ENCODE measurements at places on chromosomes 5 and 9.
A peak's percentile ranks its signal among the peaks of the same experiment; 100 is the strongest.

- H3K4me3 ChIP-seq: no peak overlapping the region
- DNase-seq: no peak
- H3K27me3 ChIP-seq: peaks cover 53% of the 10 kb centered on the region
- H3K36me3 ChIP-seq: no peaks in the 10 kb centered on the region
- no peak overlapping the region for H3K27ac ChIP-seq
Observed at GRCh38 chr5:988322-988721, 20.3 kb upstream of the NKD2 start.

DNA sequence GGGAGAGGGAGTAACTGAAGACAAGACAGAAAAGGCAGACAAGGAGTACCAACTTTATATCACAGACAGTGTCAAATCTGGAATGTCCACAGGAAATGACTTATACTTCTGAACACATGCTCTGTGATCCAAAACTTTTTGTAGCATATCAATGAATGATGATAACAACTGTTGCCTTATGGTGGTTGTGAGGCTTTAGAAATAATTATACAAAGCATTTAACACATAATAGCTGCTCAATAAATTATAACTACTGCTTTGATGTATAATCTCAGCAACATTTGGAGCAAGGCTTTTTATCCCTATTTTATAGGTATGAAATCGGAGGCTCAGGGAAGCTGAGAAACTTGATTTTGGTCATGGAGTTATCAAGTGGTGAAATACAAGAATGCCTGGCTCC lies 3.3 kb upstream of the ASTN2 start:
- H3K27ac ChIP-seq: no peak overlapping the region
- no peak for DNase-seq
- H3K36me3 ChIP-seq: no peaks in the 10 kb centered on the region
- H3K4me1 ChIP-seq: no peaks in the 10 kb centered on the region

DNA sequence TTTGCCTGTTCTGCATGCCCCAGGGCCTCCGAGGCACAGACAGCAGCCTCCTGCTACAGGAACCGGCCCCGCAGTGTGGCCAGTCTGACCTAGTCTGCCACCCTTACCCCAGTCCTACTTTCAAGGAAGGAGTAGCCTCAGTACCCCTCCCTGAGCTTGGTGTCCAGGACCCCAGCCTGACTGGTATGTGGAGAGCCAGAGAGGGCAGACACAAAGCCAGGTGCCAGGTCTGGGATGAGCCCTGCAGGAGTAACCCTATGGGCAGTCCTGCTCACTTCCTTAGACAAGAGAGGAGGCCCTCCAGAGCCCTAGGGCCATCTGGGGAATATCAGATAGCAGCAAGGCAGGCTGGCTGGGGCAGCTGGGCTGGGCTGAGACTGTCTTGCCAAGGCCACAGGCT lies 67.8 kb downstream of the NRG2 start:
- H3K27ac ChIP-seq: no peak overlapping the region
- no peaks in the 10 kb centered on the region for H3K4me1 ChIP-seq
- H3K4me3 ChIP-seq: no peak overlapping the region

GRCh38 chr9:84216151-84216550 lies 124.4 kb downstream of the SLC28A3 start:
- H3K4me1 ChIP-seq: no peaks in the 10 kb centered on the region
- H3K27ac ChIP-seq: no peak overlapping the region
- DNase-seq: no peak
- no peaks in the 10 kb centered on the region for H3K27me3 ChIP-seq

- no peak overlapping the region for H3K27ac ChIP-seq
- H3K4me3 ChIP-seq: no peak overlapping the region
- DNase-seq: no peak
- no peaks in the 10 kb centered on the region for H3K4me1 ChIP-seq
Observed at GRCh38 chr5:136225796-136226195, 32.8 kb upstream of the SMIM32 start.

GRCh38 chr9:114156657-114157421 lies 1.5 kb downstream of the COL27A1 start:
- DNase-seq: peak; percentile 33
- no peaks in the 10 kb centered on the region for H3K36me3 ChIP-seq
- peaks cover 26% of the 10 kb centered on the region for H3K27me3 ChIP-seq
- no peak overlapping the region for H3K27ac ChIP-seq

DNA sequence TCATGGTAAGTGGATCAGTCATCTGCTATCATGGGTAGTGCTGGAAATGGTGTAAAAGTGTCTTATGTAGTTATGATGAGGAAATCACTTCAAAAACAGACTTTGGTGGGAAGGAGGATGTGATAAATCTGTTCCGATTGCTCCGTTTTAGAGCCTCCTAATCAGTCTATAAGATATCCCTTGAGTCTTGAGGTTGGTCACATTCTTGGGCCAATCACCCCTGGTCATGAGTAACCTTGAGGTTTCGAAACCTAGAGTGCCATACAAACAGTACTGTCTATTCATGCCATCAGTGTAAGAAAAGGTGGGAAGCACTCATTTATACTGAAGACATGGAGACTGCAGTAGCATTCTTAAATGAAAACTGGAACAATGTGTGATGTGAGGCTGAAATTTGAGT lies 45.8 kb downstream of the LRRTM2 start:
- H3K36me3 ChIP-seq: peaks cover 7% of the 10 kb centered on the region
- no peak for DNase-seq
- H3K27me3 ChIP-seq: no peaks in the 10 kb centered on the region
- no peak overlapping the region for H3K27ac ChIP-seq

DNA sequence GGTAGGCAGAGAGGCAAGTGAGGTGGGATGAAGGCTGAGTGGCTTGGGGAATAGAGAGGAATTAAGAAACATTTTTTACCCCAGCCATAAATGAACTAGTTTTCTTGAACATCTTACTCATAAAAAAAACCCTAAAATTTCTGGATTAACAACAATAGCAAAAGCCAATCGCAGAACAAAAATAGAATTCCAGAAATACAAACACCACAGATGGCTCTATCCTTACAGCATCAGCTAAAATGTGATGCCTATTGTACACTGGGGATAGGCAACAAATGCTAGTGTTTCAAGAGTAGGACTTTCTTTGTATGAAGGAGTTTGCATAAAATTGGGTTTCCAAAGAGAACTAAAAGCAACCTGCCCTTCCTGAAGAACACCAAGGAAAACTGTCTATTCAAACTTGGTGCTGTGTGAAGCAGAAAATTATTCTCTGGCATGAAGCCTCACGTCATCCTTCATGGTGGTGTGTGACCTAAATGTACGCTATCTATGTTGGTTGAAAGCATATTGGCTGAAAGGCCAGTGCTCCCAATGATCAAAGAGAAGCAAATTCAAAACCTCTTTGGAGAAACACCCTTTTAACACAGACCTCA lies 82.9 kb downstream of the JAKMIP2 start:
- DNase-seq: no peak
- H3K4me1 ChIP-seq: no peaks in the 10 kb centered on the region
- H3K27me3 ChIP-seq: no peaks in the 10 kb centered on the region
- no peak overlapping the region for H3K4me3 ChIP-seq

- no peak overlapping the region for H3K4me3 ChIP-seq
- no peak for DNase-seq
- H3K27me3 ChIP-seq: no peaks in the 10 kb centered on the region
- no peak overlapping the region for H3K27ac ChIP-seq
- no peaks in the 10 kb centered on the region for H3K36me3 ChIP-seq
- H3K4me1 ChIP-seq: peaks cover 2% of the 10 kb centered on the region
Observed at GRCh38 chr9:19200229-19200628, 30.3 kb upstream of the DENND4C start.

DNA sequence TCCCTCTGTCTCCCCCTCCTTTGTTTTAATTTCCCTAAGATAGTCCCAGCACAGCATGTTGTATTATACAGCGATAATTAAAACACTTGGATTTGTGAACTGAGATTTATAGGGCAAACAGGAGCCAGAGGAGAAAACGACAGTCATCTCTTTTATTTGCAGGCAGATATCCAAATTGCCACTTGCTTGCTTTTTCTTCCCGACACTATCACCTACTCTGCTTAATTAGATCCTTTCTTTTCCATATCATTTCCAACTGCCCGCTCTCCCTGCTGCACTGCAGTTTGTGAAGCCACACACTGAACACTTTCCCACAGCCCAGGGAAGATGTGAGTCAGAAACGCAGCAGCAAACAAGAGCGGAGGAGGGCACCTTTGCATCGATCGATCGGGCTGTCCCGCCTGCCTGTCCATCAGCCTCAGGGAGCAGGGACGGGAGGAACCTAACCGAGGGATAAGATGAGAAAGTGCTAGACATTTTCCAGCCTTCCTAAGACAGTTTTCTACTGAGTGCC lies 35.8 kb upstream of the SPRY4 start:
- H3K27me3 ChIP-seq: no peaks in the 10 kb centered on the region
- DNase-seq: peak; percentile 28
- H3K4me3 ChIP-seq: no peak overlapping the region
- H3K4me1 ChIP-seq: peaks cover 40% of the 10 kb centered on the region
- H3K36me3 ChIP-seq: no peaks in the 10 kb centered on the region

DNA sequence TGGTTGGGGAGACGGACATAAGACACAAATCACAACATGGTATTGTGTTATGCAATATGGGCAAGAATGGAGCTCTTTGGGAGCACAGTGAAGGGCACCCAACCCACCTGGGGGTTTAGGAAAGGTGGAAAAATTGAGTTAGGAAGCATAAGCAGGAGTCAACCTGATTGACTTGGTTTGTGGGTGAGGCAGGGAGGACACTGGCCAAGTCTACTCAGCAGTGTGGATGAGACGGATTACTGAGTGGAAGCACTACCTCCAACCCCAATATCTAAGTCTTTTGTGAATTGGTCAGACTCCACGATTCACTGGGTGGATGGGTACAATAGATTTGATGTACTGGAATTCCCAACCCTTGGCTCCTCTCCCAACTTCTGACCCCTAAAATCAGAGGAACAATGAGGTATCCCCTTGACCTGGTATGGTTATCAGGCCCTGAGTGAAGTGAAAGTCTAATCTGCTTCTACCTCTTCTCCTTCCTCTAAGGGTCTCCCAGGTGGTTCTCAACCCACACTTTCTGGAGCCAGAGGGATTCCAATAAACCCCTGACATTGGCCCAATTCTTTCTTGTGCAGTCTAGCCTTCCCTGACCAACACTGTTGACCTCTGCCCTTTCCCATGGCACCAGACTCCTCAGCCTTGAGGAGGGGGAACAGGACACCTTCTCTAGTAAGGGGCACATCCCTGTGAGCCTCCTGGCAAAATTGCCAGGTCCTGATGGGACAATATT lies 5.2 kb downstream of the EGR1 start:
- H3K4me1 ChIP-seq: peaks cover 23% of the 10 kb centered on the region
- no peaks in the 10 kb centered on the region for H3K27me3 ChIP-seq
- H3K36me3 ChIP-seq: peaks cover 25% of the 10 kb centered on the region
- no peak overlapping the region for H3K27ac ChIP-seq
- no peak for DNase-seq

DNA sequence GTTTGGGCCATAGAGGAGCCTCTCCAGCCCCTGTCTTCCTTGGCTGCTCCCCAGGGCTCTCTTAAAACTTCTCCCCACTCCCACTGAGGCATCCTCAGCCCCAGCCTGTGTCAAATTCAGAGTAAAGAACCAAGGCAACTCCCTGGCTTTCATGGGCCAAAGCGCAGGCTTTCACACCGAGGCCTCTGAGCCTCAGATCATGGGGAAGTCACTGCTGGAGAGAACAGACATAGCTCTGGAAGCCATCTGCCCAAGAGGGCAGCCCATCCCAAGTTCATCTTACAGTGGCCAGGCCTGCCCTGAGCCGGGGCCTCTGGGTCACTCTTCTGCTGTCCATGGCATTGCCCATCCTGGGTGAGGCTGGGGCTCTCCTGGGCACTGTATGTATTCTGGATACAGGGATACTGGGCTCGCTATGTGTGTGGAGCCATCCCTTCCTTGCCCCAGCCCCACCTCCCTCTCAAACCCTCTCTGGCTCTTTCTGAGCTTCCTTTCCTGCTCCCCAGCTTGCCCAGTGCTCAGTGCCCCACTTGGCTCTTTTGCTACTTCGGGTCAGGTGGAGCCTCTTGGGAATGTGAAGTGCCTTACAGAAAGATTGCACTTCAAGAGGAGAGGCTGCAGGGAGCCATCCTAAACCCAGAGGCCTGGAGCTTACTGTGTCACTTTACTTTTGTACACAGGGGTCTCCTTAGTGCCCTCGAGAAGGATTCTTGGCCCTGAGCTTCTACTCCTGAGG lies 33.0 kb downstream of the TGFBI start:
- DNase-seq: no peak
- no peak overlapping the region for H3K4me3 ChIP-seq
- no peak overlapping the region for H3K27ac ChIP-seq
- no peaks in the 10 kb centered on the region for H3K36me3 ChIP-seq
- H3K27me3 ChIP-seq: no peaks in the 10 kb centered on the region

- peaks cover 54% of the 10 kb centered on the region for H3K36me3 ChIP-seq
- H3K27me3 ChIP-seq: no peaks in the 10 kb centered on the region
- H3K4me3 ChIP-seq: no peak overlapping the region
- no peak overlapping the region for H3K27ac ChIP-seq
- no peak for DNase-seq
Observed at GRCh38 chr9:94289691-94290090, 30.6 kb downstream of the ZNF169 start.

DNA sequence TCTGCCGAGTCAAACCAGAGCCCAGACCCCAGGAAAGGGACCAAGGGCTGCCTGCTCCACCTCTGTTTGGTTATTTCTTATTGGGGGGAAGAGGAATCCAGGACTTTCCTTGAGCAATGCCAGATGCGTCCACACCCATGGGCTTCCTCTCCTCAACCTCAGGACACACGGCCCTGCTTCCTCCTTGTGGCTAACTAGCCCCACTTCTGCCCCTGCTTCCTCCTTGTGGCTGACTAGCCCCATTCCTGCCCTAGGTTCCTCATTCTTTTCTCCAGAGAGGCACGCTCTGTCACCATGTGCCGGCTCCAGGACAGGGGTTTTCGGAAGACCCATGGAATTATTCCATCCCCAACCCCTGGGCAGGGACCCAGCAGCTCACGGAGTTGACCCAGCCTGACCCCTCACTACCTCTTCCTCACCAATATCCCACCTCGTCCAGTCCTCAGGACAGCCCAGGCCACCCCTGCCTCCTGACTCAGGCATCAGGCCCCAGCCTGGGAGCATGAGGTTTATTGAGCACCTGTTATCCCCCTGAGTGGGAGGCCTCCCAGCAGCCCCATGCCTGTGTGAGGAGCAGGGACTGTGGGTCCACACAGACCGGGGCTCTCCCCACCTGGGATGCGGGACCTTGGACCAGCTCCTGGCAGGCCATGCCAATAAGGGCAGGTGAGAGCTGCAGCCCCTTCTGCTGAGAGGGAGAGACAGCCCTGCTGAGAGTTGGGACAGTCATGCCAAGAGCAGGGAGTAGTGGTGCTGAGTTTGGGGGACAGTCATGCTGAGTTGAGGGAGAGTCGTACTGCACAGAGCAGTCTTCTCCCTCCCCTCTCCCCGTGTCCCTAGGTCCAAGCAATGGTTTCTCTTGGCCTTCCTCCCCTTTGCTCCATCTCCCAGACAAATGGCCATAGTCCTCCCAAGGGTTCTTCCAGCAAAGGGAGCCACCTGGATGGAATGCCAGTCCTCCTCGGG lies 11.8 kb upstream of the FCN1 start:
- H3K36me3 ChIP-seq: no peaks in the 10 kb centered on the region
- DNase-seq: no peak
- H3K4me1 ChIP-seq: no peaks in the 10 kb centered on the region
- H3K4me3 ChIP-seq: no peak overlapping the region

GRCh38 chr5:57834829-57835608 lies 352.4 kb upstream of the ACTBL2 start:
- no peaks in the 10 kb centered on the region for H3K36me3 ChIP-seq
- no peak for DNase-seq
- no peak overlapping the region for H3K27ac ChIP-seq
- no peaks in the 10 kb centered on the region for H3K4me1 ChIP-seq
